ENCODE measurements at places on chromosomes 2 and 18.

GRCh38 chr2:197871780-197872456, 67.5 kb downstream of the PLCL1 start:
- DNase-seq: no peak

- no peak for DNase-seq
Measured at GRCh38 chr2:188291617-188292347, at the start of gene GULP1. GULP1 (plus strand) TSS chr2:188291874; CDS start chr2:188477703, 185,829 bp downstream.

GRCh38 chr18:70363861-70364260, 75.0 kb downstream of the SOCS6 start:
- no peak for DNase-seq

DNA sequence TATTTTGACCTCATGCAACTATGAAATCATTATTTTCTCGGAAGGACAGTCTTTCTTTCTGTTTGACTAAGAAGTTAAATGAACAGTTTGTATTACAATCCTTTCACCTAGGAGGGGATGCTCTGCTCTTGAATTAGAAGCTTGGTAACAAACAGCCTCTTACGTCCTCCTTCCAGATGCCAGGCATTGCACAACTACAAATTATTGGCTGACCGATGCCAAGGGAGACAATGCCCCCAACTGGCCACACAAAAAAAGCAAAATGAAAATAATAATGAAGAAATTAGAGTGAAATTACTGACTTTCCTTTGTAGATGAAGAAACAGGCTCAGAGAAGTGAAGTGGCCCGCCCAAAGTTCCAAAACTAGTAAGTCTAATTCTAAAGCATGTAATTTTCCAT, 177.9 kb downstream of the CYRIA start:
- DNase-seq: peak; percentile 17

- DNase-seq: no peak
Measured at GRCh38 chr2:88170472-88170892, 336 bp downstream of the THNSL2 start.

GRCh38 chr2:113182471-113183260, 8.9 kb downstream of the PSD4 start:
- no peak for DNase-seq

GRCh38 chr18:11901826-11902438, 6.2 kb downstream of the MPPE1 start:
- DNase-seq: no peak

DNA sequence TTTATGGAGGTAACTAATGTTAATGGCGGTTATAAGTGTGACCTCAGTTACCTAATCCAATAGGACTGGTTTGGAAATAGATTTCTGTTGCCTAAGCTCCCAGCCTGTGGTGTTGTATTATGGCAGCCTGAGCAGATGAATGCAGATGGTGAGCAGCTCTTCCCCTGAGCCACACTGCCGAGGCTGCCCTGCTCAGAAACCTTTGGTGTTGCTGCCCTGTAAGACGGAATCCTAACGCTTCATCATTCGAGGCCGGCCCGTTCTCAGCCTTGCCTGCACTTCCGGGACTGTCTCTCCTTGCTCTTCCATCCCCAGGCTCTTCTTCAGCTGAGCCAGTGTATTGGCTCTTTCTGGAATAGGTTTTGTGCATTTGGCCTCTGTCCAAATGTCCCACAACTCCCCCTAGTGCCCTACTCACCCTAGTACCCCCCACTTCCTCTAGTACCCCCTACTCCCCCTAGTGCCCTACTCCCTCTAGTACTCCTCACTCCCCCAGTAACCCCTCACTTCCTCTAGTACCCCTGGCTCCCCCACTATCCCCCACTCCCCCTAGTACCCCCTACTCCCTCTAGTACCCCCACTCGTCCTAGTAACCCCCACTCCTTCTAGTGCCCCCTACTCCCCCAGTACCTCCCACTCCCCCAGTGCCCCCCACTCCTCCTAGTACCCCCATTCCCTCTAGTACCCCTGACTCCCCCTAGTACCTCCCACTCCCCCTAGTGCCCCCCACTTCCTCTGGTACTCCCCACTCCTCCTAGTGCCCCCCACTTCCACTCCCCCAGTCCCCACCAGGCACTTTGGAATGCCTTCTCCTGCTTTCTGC, 106.0 kb upstream of the TAF1B start:
- peak; percentile 68 for DNase-seq

DNA sequence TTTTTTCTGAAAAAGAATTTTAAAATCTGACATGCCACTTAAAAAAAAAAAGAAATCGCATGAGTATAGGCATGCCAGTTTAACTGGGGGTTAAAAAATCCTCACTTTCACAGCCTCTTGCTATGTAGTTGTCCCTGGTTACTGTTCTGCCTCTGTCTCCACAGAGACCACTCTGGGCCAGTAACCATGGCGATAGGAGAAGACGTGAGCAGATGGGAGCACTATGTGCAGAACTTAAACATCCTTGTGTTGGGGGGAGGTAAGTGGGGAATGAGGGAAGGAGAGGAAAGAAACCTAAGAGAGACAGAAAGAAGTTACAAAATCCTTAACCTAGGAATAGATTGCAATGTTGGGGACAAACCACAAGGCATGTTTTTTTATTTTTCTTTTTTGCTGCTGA, 75.9 kb upstream of the CYRIA start:
- DNase-seq: no peak

- DNase-seq: no peak
Measured at GRCh38 chr2:117631152-117631945, 183.1 kb upstream of the DDX18 start.

DNA sequence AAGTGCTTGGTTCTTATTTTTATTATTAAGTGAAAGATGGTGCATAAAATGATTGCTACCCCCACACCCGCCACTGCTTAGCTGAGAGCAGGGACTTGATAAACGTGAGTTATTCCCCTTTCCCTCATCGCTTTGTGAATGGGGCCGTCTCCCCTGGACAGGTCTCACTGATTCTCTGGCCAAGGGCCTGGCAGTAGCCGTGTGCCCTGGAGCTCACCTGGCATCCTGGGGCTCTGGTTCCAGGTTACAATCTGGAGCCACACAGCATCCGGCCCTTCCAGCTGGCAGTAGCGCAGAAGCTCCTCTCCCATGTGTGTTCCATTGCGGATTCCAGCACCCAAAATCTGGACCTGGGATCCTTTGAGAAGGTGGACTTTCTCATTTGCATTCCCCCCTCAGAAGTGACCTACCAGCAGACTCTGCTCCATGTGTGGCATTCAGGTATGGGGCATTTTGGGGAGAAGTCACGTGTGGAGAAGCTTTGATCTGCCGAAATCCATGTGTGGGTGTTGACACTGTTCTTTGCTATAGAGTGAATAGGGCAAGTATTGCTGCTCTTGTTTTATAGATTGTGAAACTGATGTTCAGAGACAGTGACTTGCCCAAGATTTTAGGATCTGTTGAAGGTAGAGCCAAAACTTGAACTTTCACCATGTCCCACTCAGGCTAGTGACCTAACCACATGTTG, 63.8 kb downstream of the GREB1 start:
- no peak for DNase-seq

Measured in NAMALWA (cell line).